ENCODE measurements at places on chromosomes 4 and X. TPM values are rescaled to one million over a fixed set of nuclear protein-coding genes. Genes with fewer than 3 reads are reported as not detected.

Gene NUP62CL
- polyA plus RNA-seq = 3.4 TPM

Gene TCEAL5
- polyA plus RNA-seq = 2.2 TPM

Gene RRH
- 1.2 TPM for polyA plus RNA-seq

Gene MAGEB17
- not detected for polyA plus RNA-seq

Gene PABPC4L
- polyA plus RNA-seq = not detected

Gene CFAP47
- not detected for polyA plus RNA-seq

Gene DCAF4L1
- 0.42 TPM for polyA plus RNA-seq

Gene ZDHHC15
- polyA plus RNA-seq = 9.3 TPM

Gene HAND2
- not detected for polyA plus RNA-seq

Measured in neural cell (in vitro differentiated cells).